Activated gamma-delta T cell treated with anti-CD3 and anti-CD28 coated beads, Interleukin-2, amount 50 U/mL, for 16 hours (primary cell): ENCODE measurements at places on chromosomes 7 and 10.

DNA sequence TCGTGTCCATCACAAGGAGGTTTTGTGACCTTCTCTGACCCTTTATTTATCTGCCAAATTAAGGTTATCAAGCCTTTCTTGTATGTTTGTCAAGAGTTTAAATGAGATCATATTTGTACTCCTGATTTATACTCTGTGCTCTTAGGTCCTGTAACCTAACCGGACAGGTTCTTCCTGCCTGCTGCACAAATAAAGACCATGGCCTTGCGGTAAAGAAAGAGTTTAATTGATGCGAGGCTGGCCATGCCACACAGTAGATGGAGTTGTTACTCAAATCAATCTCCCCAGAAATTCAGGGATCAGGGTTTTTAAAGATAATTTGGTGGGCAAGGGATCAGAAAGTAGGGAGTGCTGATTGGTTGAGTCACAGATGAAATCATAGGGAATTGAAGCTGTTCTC lies 79.5 kb upstream of the LRGUK start:
- DNase-seq: no peak

GRCh38 chr7:97026715-97027426 lies 2.2 kb upstream of the DLX5 start:
- no peak for DNase-seq

- no peak for DNase-seq
Measured at GRCh38 chr10:16950656-16951601, 133.7 kb upstream of the RSU1 start.

DNA sequence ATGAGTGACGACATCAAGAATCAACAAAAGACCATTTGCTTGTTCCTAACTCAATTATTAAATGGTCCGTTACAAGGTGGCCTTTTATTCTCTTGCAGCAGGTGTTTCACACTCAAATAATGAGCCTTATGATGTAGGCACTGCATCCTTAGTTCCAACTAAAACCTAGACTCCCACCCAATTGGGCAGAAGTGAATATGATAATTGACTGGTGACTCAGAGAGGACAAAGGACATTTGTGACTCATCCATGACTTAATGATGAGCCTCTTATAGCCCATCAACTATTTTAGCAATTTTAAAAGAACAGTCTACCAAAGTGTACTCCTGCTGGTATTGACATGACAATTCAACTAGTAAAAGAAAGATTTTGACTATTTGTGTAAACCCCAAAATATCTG lies 1027.8 kb upstream of the PHF14 start:
- no peak for DNase-seq
